ENCODE measurements at places on chromosomes 5 and 9.

DNA sequence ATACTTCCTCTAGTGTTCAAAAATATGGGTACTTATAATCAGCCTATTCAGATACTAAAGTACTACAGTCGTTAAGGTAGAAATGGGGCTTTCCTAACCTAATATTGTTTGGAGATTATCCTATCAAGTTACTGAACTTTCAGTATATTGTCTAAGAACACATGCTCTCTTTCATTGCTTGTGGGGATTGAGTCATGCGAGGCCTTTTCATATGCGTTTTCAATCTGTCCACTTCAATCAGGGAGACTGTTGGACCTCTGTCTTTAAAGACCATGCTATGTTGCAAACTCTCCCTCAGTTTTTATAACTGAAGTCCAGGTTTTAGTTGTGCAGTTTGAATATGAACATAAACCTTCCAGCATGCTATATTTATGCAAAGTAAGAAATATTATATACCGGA, 15.0 kb downstream of the PRR16 start:
- no peak for DNase-seq

DNA sequence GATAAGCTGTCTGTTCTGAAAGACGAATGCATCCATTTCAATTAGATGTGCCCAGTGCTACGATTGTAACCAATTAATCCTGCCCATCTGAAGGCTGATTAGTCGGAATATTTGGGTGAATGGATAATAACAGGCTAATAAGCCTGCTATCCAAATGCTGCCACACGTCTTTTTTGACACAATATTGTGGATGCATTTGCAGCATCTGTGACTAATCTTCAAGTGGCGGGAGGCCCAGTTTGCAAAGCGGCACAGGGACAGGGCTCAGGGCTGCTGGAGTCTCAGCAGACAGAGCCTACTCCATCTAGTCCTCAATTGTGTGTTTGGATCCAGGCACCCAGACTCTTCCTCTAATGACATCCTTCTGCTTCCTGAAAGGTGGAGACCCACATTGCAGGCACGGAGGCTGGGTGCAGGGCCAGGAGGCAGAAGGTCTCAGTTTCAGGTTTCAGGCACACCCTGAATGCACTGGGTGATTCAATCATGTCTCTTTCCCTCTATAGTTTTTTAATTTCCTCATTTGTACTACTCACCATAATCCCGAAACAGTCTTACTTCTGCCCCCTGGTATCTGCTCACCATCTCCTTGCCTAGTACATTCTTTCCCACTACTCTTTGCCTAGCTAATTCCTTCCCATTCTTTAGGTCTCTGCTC, 169.6 kb downstream of the ASTN2 start:
- DNase-seq, result no peak

GRCh38 chr9:17018540-17019196, 116.2 kb upstream of the CNTLN start:
- DNase-seq, result no peak

- DNase-seq, result no peak
Measured at GRCh38 chr5:111857623-111858022, 100.6 kb upstream of the NREP start.

DNA sequence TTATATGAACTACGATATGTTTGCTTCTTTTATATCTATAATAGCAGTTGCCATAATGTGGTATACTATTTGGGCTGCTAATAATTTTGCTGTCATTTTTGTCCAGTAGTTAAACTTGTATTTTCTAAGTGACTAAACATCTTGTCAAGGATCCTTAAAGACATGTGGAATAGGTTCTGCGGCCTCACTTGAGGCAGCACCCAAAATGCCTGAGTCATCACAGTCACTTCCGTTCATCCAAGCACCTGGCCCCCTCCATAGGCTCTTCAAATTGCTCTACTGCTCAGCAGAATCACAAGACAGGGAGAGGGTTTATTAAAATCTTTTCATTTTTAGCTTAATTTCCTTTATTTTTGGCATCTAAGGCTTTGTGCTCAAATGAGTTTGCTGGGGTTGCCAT, 259.1 kb downstream of the AOPEP start:
- DNase-seq, result no peak

- DNase-seq, result no peak
Measured at GRCh38 chr5:154576429-154576806, 98.4 kb upstream of the HAND1 start.

GRCh38 chr9:136433849-136434579, 5.6 kb downstream of the INPP5E start:
- no peak for DNase-seq

GRCh38 chr5:108654051-108654450, 93.6 kb upstream of the FER start:
- DNase-seq, result no peak

DNA sequence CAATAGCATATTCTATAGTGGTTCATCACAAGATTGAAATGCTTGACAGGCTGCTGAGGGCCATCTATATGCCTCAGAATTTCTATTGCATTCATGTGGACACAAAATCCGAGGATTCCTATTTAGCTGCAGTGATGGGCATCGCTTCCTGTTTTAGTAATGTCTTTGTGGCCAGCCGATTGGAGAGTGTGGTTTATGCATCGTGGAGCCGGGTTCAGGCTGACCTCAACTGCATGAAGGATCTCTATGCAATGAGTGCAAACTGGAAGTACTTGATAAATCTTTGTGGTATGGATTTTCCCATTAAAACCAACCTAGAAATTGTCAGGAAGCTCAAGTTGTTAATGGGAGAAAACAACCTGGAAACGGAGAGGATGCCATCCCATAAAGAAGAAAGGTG, 43.8 kb downstream of the GCNT1 start:
- no peak for DNase-seq

DNA sequence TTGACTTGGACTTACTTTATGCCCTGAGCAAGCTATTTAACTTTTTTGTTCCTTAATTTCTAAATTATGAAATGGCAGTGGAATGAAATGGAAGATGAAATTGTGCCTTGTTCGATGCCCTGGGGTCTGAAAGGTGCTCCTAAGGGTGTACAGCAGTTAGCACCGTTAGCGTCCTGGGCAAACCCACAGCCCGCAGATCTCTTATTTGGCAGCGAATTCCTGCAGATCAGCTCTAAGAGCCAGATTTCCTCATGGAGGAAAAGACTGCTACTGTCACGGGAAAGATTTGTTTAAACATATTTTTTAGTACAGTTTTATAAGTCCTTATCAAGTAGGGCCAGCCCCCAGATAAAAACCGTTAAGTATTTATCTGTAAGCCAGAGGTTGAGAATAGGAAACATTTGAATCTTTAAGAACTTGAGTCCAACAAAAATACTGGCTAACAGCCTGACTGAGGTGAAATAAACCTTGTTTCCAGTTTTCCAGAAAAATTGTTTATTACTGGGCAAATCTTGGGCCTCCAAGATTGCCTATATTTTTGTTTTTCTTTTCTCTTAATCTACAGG, 216.5 kb upstream of the DMRT1 start:
- DNase-seq, result no peak

GRCh38 chr5:38023799-38024198, 184.0 kb upstream of the GDNF start:
- no peak for DNase-seq

- DNase-seq, result no peak
Measured at GRCh38 chr5:177456976-177457851, 10.6 kb downstream of the PRR7 start.

- no peak for DNase-seq
Measured at GRCh38 chr9:123998970-123999621, 12.5 kb upstream of the LHX2 start.

GRCh38 chr5:81542242-81542641, 148.3 kb upstream of the ACOT12 start:
- DNase-seq, result no peak

GRCh38 chr9:79000230-79001002, 571.3 kb upstream of the TLE4 start:
- DNase-seq, result no peak
